ENCODE measurements at places on chromosomes 6 and 20.

- peak; percentile 11 for DNase-seq
Measured at GRCh38 chr6:35469751-35470662, 1.8 kb downstream of the RPL10A start.

DNA sequence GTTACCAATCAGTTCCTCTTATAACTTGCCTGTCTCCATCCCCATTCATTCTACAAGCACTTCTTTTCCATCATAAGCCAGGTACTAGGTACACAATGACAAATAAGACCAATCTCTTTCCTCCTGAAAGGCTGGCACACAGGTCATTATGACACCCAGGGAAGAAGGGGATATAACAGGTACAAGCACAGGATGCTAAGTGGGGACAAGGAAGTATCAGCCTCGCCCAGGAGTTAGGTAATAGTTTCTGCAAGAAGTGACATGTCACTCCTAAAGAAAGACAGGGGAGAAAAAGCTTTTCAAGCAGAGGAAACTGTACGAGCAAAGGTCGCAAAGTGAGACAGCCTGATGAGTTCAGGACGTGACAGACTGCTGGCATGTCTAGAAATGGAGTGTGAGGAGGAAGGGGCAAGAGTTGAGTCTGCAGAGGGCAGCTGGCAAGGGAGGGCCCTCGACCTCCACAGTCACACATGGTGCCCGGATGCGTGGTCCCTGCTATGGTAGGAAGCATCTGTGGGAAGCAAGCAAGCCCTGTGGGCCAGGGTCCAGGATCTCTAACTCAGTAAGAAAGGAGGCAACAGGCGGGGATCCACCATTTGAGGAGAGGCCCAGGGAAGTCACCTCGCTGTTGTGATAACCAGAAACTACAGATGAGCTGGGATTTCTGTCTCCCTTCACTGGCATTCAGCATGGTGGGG lies 40.4 kb downstream of the GPLD1 start:
- DNase-seq: no peak

DNA sequence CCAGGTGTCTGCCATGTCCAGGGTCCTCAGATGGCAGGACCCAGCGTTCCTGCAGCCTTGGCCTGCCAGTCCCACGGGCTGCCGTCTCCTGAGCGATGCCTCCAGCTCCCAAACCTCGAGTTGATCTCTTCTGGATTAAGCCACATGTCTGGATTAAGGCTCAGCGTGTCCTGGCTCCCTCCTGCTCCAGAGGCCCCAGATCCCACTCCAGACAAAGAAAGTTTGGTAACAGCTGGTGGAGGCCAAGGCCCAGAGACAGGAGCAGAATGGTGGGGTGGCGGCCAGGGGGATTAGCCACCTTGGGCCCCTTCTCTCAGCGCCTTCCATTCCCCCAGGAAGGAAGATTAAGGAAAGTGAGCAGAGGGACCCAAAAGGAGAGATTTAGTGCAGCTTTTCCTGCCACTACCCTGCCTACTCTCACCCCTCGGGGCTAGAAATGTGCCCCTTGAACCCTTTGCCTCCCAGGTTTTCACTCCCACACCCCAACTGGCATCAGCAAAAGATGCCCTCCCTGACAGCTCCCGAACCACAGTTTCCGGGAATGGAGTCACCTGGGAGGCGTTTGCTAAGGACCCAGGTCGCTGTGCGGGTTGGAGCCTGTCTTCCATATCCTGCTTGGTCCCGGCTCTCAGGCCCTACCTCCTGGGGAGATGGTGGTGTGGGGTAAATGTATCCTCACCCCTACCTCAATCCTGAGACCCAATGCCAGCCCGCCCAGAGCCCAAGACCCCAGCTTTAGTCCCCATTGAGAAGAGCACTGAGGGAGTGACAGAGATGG lies 6.9 kb downstream of the SPDEF start:
- DNase-seq: no peak

DNA sequence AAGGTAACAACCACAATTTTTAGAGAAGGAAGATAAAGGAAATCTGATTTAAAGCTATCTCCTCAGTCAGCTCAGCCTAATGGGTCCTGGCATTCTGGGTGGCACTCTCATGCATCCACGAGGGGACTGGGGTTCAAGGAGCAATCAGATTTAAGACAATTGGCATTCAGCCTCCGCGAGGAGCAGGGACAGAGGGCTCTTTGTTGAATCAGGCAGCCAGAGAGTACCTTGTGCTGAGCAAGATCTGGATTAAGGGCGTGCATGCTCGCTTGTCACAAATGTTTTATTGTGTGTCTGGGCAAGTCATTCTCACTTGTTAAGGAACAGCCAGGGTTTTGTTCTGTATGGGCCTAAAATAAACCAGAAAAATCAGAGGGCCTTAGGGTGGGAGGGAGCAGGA lies 475.3 kb upstream of the NRSN1 start:
- no peak for DNase-seq

GRCh38 chr20:58228484-58229197 lies at the start of gene ANKRD60:
ANKRD60 (minus strand) TSS chr20:58228653; CDS start chr20:58228653, 0 bp downstream.
- peak; percentile 34 for DNase-seq

- no peak for DNase-seq
Measured at GRCh38 chr6:49410564-49410963, 52.5 kb downstream of the MMUT start.

- no peak for DNase-seq
Measured at GRCh38 chr6:13517116-13517515, 29.7 kb upstream of the GFOD1 start.

DNA sequence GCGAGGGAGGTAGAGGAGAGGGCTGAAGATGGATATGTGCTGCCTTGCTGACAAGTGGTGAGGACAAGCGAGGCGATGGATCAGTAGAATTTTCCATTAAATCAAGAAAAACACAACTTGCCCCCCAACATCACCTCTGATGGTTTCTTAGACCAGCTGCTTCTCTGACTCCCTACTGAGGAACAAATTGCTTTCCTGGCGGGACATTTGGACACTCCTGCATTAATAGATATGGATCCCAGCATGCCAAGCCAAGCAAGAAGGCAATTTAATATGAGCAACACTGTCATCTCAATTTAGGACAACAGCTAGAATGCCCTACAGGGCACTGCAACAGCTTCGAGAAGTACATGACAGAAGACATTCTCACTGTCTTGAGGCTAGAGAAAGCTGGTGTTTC lies 248.4 kb upstream of the AGPAT4 start:
- no peak for DNase-seq

- DNase-seq: no peak
Measured at GRCh38 chr6:39980839-39981580, 46.7 kb upstream of the MOCS1 start.

GRCh38 chr20:31473331-31474096 lies 1.4 kb downstream of the DEFB124 start:
- DNase-seq: no peak

- no peak for DNase-seq
Measured at GRCh38 chr6:77021778-77022177, 441.5 kb downstream of the HTR1B start.

DNA sequence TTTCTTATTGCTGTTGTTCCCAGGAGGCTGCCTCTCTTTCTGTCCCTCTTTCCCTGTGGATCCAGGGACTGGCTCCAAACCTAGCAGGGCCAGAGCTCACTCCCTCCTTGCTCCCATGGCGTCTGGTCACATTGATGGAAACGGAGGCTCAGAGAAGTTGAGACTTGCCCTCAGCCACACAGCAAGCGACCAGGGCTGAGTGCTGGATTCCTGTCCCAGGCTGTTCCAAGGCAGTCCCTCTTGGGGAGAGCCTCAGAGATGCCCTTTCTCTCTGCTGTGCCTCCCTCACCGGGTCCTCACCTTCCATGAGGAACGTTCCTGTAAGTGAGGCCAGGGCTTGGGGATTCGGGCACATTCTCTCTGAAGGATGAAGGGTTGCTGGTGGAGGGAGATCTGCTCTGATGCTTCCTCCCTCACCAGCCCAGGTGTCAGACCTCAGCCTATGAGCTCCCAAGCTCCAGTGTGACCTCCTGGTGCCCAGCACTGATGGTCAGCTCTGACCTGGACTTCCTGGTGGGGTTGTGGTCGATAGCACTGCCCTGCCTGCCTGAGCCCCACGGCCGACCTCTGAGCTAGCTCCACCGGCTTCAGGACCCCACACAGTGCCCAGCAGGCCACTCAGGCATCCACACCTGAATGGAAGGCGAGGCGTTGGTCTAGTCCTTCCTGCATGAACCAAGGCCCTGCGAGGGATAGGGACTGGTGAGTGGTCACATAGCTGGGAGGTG lies 26.8 kb downstream of the SUN5 start:
- DNase-seq: no peak

GRCh38 chr6:2072453-2072852 lies 173.0 kb downstream of the GMDS start:
- DNase-seq: no peak

DNA sequence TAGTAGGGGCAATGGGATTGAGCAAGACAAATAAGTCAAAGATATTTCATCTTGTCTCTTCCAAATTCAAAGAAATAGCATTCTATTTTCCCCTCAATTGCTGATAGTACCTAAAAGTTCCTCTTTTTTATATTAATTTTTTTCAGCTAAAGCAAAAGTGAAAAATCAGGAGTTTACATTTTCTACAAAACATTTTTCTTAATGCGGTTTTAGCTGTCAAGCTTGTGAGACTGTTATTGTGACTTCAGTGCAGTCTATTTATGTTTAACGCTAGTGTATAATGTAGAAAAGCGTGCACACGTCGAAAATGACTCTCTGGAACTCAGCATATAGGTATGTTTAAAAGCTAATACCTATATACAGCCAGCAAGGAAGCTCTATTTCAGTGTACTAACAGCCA lies 119.8 kb downstream of the BTBD3 start:
- no peak for DNase-seq

DNA sequence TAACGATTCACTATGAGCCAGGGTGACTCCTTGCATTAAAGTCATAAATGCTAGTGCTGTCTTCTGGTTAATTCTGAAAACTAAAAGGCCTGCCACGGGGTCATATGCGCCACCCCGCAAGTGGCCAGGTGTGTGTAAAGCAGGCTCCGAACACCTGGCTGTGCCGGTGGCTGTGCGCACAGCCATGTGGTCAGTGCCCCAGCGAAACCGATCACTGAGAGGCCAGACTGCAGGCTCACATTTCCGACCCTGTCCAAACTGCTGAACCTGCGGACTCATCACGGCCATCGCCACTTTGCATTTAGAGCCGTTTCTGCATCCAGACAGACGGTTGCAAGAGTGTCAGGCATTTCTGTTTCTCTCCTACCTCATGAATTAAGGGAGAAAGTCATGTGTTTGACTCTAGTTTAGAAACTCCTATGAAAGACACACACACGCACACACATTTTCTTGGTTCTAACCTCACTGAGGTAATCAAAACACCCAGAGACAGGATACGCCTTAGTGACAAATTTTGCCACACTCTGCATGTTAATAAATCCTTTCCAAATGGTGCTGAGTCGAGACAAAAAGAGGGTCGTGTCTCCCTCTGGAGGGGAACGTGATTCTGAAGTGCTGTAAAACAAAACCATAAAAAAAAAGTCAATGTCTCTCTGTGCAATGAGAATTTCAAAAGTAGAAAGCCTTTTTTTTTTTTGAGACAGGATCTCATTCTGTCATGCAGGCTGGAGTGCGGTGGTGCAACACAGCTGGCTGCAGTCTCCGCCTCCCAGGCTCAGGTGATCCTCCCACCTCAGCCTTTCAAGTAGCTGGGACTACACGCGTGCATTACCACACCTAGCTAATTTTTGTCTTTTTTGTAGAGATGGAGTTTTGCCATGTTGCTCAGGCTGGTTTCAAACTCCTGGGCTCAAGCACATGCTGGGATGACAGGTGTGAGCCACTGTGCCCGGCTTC lies 31.0 kb upstream of the TCFL5 start:
- DNase-seq: no peak

DNA sequence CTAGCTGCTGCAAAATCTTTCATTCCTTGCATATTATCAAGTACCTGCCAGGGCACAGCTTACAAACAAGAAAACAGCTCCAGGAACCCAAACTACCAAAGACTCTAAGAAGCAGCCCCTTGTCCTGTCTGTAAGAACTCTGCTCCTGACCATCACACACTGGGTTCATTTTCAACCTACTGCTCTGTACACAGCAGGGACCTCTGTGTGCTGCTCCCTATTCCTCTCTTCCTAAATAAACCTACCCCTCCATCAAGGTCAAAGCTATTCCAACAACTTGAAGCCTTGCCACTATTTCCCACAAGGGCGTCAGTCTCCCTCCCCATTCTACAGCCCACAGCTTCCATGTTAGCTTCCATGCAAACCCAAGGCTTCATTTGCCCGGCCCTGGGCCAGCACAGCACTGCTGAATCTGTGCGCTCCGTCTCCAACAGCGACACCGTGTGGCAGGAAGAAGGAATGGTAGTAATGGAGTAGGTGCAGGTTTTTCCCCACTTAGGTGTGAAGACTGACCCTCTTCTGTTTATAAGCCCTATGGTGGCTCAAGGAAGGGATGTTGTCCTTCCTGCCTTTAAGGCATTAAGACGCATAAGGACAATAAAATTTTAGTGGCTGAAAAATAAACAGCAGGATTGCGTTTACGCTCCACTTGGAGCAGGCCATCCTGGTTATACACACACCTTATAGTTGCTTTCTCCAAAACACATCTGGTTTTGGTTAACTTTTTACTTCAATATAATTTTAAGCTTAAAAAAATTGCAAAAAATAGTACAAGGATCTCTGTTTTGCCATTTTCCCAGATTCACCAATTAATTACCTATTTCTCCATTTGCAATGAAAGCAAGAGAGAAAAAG lies 115.2 kb upstream of the NXT1 start:
- DNase-seq: peak; percentile 28

DNA sequence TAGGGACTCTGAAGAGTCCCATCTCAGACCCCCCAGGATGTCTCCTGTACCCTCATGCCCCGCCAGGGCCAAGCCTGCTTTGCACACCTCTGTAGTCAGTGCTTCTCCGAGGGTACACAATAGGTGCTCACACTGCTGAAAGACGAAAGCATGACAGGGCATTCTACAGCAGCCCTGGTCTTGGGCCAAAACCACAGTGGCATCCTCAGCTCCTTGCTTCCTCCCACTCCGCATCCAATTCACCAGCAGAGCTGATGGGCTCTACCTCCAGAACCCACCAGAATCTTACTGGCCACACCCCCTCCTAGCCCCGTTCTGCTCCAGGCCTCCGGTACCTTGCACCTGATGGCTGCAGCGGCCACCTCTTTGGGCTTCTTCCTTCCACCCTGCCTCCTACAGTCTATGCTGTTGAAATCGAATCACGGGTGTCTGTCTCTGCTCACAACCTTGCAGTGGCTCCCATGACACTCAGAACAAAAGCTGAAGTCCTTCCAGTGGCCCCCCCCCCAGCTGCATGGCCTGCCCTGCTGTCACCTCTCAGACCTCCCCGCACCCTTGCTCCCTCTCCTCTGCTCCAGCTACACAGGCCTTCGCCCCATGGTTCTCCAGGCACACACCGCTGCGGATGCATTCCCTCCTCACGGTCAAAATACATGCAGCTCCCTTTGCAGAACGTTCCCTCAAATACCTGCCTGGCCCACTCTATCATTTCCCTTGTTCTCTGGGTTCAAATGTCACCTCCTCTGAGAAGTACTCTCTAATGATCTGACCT lies 1.2 kb downstream of the ANGPT4 start:
- DNase-seq: no peak

GRCh38 chr6:150696190-150696589 lies 96.5 kb downstream of the PLEKHG1 start:
- no peak for DNase-seq

DNA sequence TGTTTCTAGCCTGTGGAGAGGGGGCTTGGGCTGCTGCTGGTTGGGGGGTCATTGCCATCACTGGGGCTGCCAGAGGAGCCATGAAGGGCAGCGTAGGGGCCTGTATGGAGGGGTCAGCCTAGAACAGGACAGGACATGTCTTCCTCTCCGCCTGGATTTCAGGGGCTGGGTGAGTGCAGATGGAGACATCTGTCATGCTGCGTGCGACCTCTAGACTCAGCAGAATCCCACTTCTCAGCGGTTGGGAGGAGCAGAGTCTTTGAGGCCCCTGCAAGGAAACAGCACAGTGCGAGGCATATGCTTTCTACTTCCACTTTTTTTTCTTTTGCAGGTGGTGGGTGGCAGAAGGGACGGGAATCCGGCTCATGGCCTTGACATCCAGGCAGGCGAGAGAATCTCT lies 67.9 kb downstream of the EZR start:
- DNase-seq: no peak
